Activated T-cell treated with anti-CD3 and anti-CD28 coated beads, Interleukin-2, amount 50 U/mL, for 4 hours (primary cell): ENCODE measurements at places on chromosomes 11 and 22.
A peak's percentile ranks its signal among the peaks of the same experiment; 100 is the strongest.

DNA sequence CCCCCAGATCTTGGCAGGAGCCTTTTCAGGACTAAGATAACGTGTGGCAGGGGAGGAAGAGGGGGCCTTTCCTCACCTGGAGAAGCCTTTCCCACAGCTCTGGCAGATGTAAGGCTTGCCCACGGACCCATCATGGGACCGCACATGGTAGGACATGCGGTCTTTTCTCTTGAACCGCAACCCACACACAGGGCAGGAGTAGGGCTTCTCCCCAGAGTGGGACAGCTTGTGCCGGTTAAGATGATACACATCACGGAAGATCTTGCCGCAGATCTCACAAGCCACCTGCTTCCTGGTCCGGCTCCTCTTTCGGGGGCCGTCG is 1.9 kb downstream of the PATZ1 start:
- peak; percentile 17 for DNase-seq

DNA sequence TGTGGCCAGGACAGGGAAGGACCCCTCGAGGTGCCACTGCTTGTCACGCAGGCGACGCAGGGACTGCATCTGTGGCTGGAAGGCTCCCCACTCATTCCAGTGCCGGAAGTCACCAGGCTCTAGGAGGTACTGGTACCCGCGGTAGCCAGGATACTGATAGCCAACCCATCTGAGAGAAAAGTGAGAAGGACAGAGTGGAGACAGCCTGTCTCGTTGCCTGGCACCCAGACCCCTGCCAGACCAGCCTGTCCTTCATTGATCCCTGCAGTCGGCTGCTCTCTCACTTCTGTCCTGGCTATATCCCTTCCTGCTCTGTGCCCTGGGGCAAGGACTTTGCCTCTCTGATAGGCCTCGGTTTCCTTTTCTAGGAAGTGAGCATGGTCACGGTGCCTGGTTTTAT is 9.6 kb upstream of the TPST2 start:
- no peak for DNase-seq

DNA sequence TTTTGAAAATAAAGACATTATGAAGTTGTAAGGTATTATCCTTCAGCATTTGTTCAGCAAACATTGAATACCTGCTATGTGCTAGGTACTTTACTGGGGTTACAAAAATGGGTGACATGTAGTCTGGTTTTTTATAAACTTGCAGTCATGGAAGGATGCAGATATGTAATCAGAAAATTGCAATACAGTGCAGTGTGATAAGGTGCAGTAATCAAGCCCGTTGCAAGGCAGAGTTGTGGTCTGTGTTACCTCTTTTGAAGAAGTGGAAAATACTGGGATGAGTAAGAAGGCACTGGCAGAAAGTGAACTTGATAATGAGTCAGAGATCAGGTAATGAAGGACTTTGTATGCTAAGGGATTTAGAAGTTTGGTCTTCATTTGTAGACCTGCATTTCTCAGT is 8.1 kb downstream of the FBXO7 start:
- DNase-seq, result no peak

- no peak for DNase-seq
Measured at GRCh38 chr11:9203691-9204311, 61.3 kb downstream of the DENND5A start.

GRCh38 chr11:60634126-60634525 is 65.3 kb upstream of the MS4A8 start:
- no peak for DNase-seq

- DNase-seq, result no peak
Measured at GRCh38 chr11:20364341-20364792, 853 bp downstream of the HTATIP2 start.

- no peak for DNase-seq
Measured at GRCh38 chr11:118221419-118221818, 3.4 kb downstream of the JAML start.

GRCh38 chr11:33273656-33274055 is 16.5 kb downstream of the HIPK3 start:
- DNase-seq, result no peak

GRCh38 chr11:83159902-83160865 is 3.3 kb downstream of the PCF11 start:
- DNase-seq, result no peak

DNA sequence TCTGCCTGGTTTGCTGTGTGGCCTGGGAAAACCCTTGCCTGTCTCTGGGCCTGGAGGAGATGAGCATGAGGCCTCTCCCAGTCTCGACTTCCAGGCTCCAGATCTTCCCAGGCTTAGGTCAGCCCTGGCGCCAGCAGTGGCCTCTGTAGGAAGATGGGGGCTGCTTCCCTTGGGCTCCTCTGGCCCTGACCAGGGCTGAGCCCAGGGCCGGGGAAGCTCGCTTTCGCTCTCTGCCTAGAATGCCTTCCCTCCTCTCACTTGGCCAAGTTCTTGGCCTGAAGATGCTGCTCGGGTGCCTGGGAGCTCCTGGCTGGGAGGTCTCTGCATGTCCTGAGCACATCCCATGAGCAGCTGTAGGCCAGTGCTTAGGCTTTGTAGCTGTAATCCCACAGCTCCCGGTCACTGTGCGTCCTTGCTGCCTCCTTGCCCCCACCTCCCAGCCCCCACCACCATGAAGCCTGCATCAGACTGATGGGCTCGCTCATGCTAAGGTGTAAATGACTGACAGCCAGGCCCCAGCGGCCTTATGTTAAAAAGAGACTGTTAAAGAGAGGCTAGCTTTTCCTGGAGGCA is 25.5 kb downstream of the SHISAL1 start:
- DNase-seq, result no peak

DNA sequence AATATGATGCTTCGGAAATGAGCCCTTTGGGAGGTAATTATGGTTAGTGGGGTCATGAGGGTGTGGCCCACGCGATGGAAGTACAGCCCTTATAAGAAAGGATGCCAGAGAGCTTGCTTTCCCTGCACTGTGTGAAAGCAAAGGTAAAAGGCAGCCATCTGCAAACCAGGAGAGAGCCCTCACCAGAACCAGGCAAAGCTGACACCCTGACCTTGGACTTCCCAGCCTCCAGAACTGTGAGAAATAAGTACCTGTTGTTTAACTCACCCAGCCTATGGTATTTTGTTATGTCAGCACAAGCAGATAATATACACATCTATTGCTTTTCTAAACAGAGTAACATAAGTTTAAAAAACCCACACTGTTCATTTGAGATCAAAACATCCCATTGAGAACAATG is 50.7 kb downstream of the SYN3 start:
- no peak for DNase-seq

GRCh38 chr11:79440571-79441460 is at the start of gene TENM4:
Gene TENM4 (minus strand): TSS chr11:79441030. CDS start chr11:79069944, 371,086 bp downstream.
- no peak for DNase-seq

- DNase-seq, result no peak
Measured at GRCh38 chr11:102604875-102605274, 20.3 kb downstream of the MMP20 start.

GRCh38 chr22:26079009-26079408 is 90.3 kb upstream of the SEZ6L start:
- DNase-seq, result no peak

DNA sequence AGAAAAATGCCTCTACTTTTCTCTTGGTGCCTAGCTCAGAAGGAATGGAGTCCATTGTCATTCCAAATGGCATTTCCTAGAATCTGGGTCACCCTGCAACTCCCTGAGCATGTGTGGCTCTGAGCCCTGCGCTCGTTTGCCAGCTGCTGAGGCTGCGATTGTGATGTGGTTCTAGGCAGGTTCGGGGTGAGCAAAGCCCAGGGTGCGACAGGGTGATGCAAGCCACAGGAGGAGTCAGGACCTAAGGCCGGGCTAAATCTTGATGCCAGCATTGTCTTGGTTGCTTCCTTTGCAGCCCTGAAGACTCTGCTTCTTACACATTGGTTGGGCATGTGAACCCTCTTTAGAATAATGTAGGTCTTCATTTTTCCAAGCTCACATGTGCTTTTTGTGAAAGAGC is 131.0 kb downstream of the MORC2 start:
- no peak for DNase-seq

- no peak for DNase-seq
Measured at GRCh38 chr11:9678576-9678975, 14.7 kb downstream of the SWAP70 start.
